ENCODE measurements at places on chromosomes 3 and 15.

DNA sequence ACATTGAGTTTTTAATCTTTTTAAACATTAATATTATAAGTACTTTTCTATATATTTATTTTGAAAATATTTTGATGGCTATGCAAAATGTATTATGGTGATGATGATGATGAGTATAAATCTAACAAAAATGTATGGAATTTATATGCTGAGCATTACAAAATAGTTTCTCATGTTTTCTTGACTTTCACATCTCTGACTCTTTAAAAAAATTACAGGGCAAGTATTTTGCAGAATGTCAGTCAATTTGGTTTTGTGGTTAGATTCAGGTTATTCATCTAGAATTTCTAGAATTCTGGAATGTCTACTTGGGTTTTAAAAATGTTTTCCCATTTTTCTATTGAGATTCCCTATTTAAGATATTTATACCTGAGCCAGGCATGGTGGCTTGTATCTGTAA is 41.7 kb upstream of the ANP32A start:
- DNase-seq: peak; percentile 29

DNA sequence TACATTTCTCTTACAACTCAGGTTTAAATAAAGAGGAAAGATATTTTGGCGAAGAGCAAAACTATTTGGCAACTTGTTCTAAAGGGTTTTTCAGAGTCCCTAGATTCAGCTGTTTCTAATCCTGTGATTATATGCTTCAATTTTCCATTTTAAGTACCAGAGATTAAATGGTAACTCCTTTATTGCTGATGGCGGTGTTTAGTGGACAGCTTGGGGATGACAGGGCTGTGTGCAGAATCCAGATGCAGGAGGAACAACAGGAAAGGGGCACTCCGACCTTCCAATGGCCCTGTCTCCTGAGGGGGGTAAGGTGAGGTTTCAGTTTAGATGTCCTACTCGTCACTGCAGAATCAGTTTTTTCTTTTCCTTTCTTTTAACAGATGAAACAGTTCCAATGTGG is 405.0 kb downstream of the PDCD6IP start:
- DNase-seq: no peak

GRCh38 chr3:126763035-126763434 is 59.0 kb downstream of the CHCHD6 start:
- DNase-seq: no peak

GRCh38 chr15:83697716-83698115 is 43.8 kb downstream of the ADAMTSL3 start:
- DNase-seq: no peak

DNA sequence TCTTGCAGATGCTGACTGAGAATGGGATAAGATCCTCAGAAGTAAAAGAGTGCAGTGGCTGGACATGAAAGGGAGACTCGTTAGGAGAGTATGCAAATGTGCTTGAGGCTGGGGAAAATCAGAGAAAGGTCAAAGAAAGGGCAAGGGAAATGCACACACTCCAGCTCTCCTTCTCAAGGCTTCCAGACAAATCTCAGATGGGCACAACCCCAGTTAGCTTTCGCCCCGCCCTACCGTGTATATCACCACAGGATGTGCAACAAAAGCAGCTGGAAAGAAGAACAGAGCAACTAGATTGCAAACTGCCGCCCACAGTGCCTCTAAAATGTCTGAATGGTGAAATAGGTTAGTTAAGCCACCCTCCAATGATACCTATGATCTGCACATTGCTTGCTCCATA is 63.9 kb downstream of the CERS3 start:
- DNase-seq: no peak

DNA sequence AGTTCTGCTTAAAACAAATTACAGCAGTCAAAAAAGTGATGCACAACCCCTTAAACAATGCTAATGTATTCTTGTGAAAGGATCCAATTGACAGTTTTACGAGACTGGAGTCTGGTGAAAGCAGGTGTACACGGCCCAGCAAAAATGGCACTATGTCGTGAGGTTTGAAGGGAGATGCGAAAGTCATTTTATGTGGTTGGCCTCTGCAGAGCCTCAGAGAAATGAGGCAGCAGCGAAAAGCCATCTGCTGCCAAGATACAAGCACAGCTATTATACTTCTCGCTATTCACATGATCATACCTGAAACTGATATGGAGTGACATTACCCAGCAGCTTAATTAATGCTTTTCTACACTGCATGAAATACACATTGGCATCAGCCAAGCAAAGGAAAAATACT is 36.4 kb downstream of the MECOM start:
- no peak for DNase-seq

GRCh38 chr3:55654123-55654760 is 167.1 kb upstream of the WNT5A start:
- peak; percentile 56 for DNase-seq

DNA sequence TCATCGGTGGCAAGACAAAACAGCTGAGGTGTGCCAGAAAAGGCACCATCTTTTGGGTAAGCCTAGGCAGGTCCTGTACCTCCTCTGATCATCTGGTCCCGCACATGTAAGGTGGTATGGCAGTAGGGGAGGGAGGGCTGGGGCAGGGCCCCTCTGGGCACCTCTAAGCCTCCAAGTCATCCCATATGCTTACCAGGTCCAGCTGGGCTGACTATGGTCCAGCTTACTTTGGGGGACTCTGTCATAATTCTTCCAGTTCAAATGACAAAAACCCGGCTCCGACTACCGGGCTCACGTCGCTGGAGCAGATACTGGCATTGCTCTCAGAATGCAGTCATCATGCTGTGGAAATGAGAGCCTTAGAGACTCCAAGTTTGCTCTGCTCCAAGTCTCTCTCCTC is 1.9 kb upstream of the RAB6B start:
- no peak for DNase-seq

DNA sequence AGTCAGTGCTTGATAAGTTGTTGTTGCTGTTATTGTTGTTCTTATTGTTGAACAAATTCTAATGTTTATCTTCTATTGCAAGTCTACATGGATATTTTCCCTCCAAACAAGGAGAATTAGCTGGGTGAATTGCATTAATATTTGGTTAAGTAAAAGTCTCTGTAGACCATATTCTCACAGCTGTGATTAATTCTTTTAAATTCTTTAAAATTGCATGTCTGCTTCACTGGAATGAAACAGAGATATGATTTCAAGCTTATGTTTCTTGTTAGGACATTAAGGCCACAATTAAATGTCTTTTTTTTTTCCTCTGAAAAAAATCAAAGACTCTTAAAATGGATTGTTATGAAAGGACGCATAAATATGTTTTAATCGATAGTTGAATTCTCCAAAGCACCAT is 153.4 kb downstream of the EBLN2 start:
- peak; percentile 35 for DNase-seq

- DNase-seq: peak; percentile 85
Observed at GRCh38 chr3:123765475-123766128, 118.5 kb downstream of the MYLK start.

DNA sequence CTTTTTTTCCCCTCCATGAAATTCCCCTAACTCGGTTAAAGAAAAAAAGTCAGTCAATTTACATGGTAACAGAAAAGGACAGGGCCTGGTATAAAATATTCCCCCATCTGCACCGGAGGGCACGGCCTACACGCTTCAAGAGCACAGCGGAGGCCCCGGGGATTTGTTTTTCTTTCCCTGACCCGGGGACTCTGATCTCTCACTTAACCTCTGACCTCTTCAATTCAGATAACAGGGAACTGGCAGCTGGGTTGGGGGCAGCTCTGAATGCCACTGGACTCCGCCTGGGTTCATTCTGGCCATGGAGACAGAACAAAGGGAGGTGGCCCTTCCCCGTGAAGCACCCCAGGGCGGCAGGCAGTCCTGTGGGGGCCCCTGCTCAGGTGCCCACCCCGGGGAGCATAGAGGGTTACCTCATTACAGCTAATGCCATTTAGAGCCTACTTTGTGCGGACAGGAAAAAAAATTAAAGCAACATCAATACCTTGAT is 257.5 kb downstream of the SHQ1 start:
- DNase-seq: no peak

GRCh38 chr3:144643771-144644198 is 672.2 kb downstream of the DIPK2A start:
- peak; percentile 67 for DNase-seq

DNA sequence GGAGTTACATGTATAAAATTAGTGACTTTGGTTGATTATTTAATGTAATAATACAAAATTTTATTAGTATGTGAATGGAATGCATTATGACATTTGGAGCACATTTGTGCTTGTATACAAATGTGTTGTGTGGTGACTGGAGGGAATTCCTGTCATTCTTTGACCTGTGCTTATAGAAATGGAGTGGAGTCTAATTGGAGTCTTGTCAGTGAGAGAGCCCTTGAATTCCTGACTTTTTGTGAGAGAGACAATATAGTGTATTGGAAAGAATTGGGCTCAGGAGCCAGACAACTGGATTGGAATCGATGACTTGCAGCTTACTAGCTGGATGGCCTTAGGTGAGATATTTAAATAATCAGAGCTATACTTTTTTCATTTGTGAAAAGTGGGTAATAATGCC is 9.4 kb downstream of the TCF12 start:
- DNase-seq: peak; percentile 57

DNA sequence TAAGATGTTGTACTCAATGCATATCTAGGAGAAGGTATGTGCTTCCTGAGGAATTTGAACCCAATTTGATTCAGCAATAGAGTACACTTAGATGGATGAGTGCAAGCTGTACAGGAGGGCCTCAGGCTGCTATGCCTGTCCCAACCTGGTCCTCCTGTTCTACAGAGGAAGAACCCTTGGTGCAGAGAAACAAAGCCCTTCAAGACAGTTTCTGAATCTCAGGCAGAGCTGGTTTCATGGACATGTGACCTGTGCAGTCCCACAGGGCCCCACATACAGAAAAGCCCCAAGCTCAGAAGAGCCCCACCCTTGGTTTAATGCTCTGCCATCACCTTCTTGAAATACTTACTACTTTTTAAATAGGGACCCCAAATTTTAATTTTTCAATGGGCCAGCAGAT is 15.3 kb downstream of the FOXP1 start:
- DNase-seq: no peak

GRCh38 chr3:126402666-126403302 is 8.1 kb downstream of the CFAP100 start:
- no peak for DNase-seq

- DNase-seq: no peak
Observed at GRCh38 chr3:116102037-116102436, 343.2 kb downstream of the LSAMP start.

- DNase-seq: peak; percentile 48
Observed at GRCh38 chr15:98650417-98651035, 2.2 kb downstream of the IGF1R start.

DNA sequence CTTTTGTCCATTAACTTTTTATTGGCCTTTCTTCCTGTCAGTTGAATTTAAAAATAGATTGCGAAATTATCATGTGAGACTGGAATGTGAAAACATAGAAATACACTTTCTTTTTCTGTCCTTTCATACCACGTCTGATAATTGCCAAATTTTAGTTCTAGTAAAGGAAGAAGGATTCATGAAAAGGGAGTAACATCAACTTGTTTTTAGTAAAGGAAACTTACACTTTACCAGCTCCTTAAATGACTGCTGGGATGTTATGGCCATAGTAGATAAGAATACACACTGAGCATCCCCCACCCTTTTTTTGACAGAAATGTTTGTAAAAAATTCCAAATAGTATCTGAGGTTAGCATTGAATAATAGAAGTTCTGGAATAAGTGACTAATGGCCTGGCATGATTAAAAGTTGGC is 137.9 kb downstream of the NEO1 start:
- peak; percentile 25 for DNase-seq

GRCh38 chr15:27902680-27903385 is 196.3 kb downstream of the OCA2 start:
- DNase-seq: no peak

- DNase-seq: no peak
Observed at GRCh38 chr15:94582368-94582767, 351.0 kb downstream of the MCTP2 start.

DNA sequence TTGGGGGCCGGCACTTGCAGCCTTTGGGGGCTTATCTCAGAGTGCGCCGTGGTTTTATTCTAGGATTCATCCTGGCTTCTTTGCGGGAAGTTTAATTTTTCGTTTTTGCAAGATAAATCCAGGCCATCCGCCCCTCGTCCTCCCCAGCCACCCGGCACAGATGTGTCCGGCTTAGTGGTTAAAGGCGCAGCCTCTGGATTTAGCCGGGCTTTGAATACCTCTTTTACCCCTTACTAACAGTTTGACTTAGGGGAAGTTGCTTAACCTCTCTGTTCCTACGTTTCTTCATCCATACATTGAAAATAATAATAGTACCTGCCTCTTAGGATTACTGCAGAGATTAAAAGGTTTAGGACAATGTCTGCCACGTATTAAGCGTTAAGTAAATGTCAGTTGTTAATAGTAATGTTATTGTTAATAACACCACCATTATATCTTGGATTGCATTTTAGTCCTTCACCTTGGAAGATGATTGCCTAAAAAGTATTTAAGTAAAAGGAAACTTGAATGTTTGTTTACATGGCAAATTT is 714 bp downstream of the ECT2 start:
- DNase-seq: peak; percentile 14

DNA sequence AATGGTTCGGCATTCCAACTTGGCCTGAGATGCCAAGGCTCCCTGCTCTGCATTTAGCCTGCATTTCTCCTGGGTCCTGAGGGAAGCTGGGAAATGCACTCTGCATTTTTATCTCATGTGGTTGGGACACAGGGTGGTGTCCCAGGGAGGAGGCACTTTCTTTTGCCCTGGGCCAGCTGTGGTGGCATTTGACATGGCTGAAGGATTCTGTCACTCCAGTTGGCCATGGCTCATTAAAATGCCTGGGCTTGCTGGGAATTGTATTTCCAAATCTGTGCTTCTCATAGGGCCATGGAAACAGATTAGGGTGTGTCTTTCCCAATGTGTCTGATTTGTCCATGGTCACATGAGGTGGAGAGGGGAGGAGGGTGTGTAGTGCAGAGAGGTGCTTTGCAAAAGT is 128.3 kb upstream of the RGMA start:
- DNase-seq: no peak

- peak; percentile 45 for DNase-seq
Observed at GRCh38 chr3:12490547-12490946, 6.3 kb downstream of the TSEN2 start.

GRCh38 chr15:89396723-89397652 is 62.4 kb upstream of the POLG start:
- no peak for DNase-seq

GRCh38 chr3:156792945-156793344 is 33.2 kb upstream of the LEKR1 start:
- peak; percentile 26 for DNase-seq

- no peak for DNase-seq
Observed at GRCh38 chr3:127770671-127771355, 51.5 kb downstream of the MGLL start.

DNA sequence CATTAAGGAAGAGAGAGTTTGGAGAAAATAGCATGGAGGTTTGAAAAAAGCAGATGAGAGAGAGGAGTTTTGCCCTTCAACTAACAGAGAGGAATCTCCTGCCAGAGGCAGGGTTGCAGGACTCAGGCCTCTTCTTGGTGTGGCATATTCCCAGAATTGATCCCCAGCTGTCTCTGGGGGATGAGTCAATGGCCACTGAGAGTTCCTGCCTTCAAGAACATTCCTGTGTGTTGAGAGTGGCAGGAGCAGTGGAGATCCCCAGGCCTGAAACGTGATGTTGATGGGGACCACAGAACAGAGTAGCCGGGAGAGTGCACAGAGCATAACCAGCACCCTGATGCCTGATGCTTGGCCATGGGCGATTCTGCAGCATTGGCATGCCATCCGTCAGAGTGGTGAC is 348.4 kb upstream of the THBS1 start:
- DNase-seq: peak; percentile 94

Measured in fibroblast of skin of abdomen (primary cell).